Thoracic aorta (tissue), 2 donors: ENCODE measurements at places on chromosomes 2 and 18. TPM values are rescaled to one million over a fixed set of nuclear protein-coding genes. Genes with fewer than 3 reads are reported as not detected.

CIAO1 gene
- total RNA-seq = 115 TPM

CHN1 gene
- 30.7 TPM for total RNA-seq

EVX2 gene
- total RNA-seq = not detected

MYL1 gene
- not detected for total RNA-seq

GRCh38 chr2:221145396-221145795 lies 426.7 kb downstream of the EPHA4 start:
- H3K4me3 ChIP-seq = no peak overlapping the region
- H3K27ac ChIP-seq = no peak overlapping the region
- DNase-seq = no peak

DNA sequence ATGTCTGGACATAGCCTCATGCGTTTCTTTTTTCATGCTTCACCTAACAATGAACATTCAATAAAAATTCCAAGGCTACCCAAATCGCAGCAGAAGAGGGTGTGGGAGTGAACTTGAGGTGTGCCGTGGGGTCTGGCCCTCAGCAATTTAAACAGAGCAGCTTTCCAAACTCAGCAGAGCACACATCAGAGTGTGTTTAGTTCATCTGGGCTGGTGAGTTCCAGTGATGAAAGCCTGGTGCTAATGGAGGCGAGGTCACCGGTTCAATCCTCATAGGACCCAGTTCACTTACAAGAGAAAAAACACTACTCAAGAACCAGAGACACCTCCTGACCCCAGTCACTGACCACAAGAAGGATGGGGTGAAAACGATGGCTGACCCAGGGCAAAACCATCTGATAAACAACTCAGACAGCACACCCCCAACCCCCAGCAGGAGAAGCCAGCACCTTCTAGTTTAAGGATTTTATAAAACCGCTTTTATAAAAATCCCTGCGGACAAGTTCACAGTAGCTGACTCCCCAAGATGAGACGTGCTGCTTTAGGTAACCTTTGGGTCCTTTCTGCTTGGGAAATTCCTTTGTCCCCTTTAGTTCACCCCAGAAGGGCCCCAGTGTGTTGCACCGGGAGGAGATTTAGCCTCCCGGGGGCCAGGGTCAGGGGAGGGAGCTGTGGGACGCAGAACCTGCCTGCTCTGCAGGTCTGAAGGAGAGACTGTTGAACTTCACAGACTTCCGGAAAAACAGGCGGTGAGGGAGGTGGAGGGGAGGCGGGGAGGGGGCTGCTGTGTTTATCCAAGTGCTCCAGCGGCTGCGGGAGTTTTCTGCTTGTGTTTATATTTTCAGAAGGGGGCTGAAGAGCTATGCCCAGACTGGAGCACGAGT lies 152.7 kb upstream of the SOX11 start:
- no peaks in the 10 kb centered on the region for H3K27me3 ChIP-seq
- H3K4me3 ChIP-seq = no peak overlapping the region
- no peak for DNase-seq

DNA sequence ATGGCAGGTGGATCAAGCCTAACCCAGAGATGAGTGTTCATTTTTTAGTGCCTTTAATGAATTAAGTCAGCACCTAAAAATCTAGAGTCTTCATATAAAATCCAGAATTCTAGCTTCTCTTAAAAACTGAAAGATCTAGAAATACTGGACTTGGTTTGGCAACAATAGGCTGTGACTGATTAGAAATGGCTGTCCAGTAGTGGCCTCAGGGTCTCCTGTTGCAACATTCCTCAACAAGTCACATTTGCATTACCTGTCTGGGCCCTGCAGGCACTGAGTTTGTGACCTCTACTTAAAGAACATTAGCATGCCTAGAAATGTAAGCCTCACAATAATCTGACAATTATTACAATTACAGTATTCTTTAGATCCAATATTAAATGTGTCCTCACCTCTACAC lies 33.1 kb downstream of the MBD2 start:
- no peaks in the 10 kb centered on the region for H3K4me1 ChIP-seq
- peaks cover 7% of the 10 kb centered on the region for H3K36me3 ChIP-seq
- DNase-seq = no peak
- H3K27ac ChIP-seq = no peak overlapping the region

DNA sequence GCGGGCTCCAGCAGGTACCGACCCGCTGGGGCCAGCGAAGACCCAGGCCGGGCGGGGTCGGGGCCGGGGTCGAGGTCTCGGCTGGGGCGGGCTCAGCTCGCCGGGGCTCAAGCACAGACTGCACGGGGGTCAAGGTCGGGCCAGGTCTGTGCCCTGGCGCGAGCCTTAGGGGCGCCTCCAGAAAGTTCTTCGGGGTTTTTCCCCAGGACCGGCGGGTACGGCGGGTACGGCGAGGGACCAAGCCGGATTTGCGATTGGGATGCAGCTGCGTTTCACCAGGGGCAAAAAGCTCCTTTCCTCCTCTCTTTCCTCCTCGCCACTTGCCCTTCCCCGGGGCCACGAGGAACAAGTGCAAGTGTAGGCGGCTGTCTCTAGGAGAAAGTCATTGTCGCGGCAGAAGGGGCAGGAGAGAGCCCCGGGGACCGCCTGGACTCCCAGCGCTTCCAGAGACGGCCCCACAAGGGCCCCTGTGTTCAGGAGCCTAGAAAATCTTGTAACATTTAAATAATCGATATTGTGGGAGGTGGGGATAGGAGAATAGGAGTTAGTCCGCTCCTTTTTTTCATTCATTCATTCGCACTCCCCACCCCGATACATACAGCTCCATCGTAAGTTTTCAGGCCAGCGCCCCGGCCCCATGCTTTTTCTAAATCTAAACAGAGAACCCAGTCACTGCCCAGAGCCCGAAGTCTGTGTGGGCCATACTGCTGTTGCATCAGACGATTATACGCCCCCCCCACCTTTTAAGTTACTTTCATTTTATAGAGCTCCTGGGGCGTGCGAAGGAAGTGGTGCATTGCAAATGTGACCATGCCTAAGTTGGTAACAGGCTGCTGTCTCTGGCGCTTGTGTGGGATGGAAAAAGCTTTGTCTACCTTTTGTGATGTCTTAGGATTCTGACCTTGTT lies 679 bp downstream of the PMAIP1 start:
- H3K4me3 ChIP-seq = peak overlapping the region; percentile 82
- no peak overlapping the region for H3K27ac ChIP-seq
- no peaks in the 10 kb centered on the region for H3K36me3 ChIP-seq
- H3K4me1 ChIP-seq = peaks cover 24% of the 10 kb centered on the region
- peaks cover 5% of the 10 kb centered on the region for H3K27me3 ChIP-seq
